AG09309 (cell line): ENCODE measurements at places on chromosomes 11 and 22.
A peak's percentile ranks its signal among the peaks of the same experiment; 100 is the strongest.

GRCh38 chr11:69328231-69328630 is 34.3 kb downstream of the MYEOV start:
- no peak for DNase-seq

GRCh38 chr11:95451682-95452081 is 220.7 kb upstream of the SESN3 start:
- DNase-seq: peak; percentile 14

GRCh38 chr11:6587360-6587953 is 16.0 kb downstream of the RRP8 start:
- DNase-seq: no peak

DNA sequence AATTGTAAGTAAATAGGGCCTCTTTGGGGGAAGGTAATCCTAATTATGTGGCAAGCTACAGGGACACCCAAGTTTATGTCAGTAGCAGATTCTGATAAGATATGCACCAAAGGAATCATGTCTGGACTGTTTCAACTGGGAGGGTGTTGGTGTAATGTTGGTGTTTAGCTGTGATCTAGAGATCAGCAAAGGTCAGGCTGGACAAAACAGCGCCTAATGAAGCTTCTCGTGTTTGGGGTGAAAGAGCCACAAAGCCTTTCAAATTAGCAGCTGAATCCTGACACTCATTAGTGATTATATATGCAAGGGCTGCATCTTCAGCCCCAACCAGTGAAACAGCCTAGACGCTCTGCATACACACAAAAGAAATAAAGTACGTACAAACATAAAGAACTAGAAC is 106.3 kb downstream of the MPPED2 start:
- no peak for DNase-seq

DNA sequence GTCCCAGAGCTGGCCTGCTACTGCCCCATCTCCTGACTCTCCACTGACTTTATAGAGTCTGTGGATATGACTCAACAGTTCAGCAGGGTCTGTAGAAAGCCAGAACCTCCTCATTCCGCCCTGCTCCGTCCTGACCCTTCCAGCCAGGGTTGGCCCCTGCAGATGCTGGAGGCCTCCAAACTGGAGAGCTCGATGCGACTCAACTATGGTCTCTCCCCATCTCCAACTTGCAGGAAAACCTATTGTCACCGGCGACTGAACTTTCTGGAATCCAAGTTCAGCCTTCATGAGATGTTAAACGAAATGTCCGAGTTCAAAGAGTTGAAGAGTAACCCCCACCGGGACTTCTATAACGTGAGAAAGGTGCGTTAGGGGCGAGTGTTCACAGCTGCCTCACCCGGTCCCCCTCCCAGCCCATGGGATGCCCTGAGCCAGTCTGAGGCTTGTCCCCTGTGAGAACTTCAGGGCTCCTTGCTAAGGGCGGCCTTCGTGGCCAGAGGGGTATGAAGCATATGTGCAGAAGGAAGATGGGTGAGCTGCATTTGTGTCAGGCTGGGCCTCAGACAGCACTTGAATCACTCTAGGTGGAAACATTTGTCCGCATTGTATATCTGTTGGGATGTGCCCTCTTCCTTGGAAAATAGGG is 32.1 kb downstream of the AMPD3 start:
- DNase-seq: no peak
